Upper lobe of right lung (tissue), 1 donor: ENCODE measurements at places on chromosomes 5 and 9. TPM values are rescaled to one million over a fixed set of nuclear protein-coding genes. Genes with fewer than 3 reads are reported as not detected.

GRCh38 chr9:86242071-86242470, 17.4 kb downstream of the C9orf153 start:
- H3K27ac ChIP-seq = no peak overlapping the region
- no peaks in the 10 kb centered on the region for H3K4me1 ChIP-seq
- no peaks in the 10 kb centered on the region for H3K27me3 ChIP-seq
- no peak for DNase-seq

TRIP13 gene
- total RNA-seq = 0.81 TPM

- no peak overlapping the region for H3K27ac ChIP-seq
- H3K4me1 ChIP-seq = no peaks in the 10 kb centered on the region
- DNase-seq = no peak
- no peaks in the 10 kb centered on the region for H3K27me3 ChIP-seq
- peaks cover 2% of the 10 kb centered on the region for H3K36me3 ChIP-seq
Observed at GRCh38 chr9:129101279-129101678, 9.3 kb downstream of the CRAT start.

- H3K4me3 ChIP-seq = no peak overlapping the region
- no peaks in the 10 kb centered on the region for H3K27me3 ChIP-seq
- no peaks in the 10 kb centered on the region for H3K36me3 ChIP-seq
- no peak for DNase-seq
Observed at GRCh38 chr5:103621548-103621930, 59.0 kb upstream of the NUDT12 start.

CANX gene
- 630 TPM for total RNA-seq

DNA sequence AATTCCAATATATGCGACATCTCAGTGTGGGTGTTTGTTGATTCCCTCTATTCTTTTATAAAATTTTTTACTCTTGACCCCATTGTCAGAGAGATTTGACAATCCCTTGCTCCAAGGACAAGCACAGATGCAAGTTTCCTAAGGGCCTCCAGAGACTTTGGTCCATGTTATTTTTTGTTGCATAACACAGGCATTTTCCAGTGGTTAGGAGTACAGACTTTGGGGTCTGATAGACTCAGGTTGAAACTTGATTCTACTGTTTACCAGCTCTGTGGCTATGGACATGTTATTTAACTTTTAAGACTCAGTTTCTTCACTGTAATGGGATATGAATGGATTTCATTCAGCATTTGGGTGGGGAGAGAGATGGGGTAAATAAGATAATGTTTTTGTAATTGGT, 361.3 kb downstream of the ENC1 start:
- H3K4me1 ChIP-seq = no peaks in the 10 kb centered on the region
- DNase-seq = no peak
- no peaks in the 10 kb centered on the region for H3K36me3 ChIP-seq
- no peak overlapping the region for H3K27ac ChIP-seq
- H3K27me3 ChIP-seq = no peaks in the 10 kb centered on the region

- H3K27ac ChIP-seq = no peak overlapping the region
- H3K36me3 ChIP-seq = no peaks in the 10 kb centered on the region
- H3K27me3 ChIP-seq = no peaks in the 10 kb centered on the region
- DNase-seq = no peak
- H3K4me1 ChIP-seq = no peaks in the 10 kb centered on the region
Observed at GRCh38 chr5:5017827-5018577, 122.1 kb upstream of the ADAMTS16 start.

TLR4 gene
- total RNA-seq = 45.9 TPM

- H3K36me3 ChIP-seq = no peaks in the 10 kb centered on the region
- no peak overlapping the region for H3K27ac ChIP-seq
- no peak for DNase-seq
Observed at GRCh38 chr5:118551716-118552115, 436.6 kb downstream of the DTWD2 start.

DNA sequence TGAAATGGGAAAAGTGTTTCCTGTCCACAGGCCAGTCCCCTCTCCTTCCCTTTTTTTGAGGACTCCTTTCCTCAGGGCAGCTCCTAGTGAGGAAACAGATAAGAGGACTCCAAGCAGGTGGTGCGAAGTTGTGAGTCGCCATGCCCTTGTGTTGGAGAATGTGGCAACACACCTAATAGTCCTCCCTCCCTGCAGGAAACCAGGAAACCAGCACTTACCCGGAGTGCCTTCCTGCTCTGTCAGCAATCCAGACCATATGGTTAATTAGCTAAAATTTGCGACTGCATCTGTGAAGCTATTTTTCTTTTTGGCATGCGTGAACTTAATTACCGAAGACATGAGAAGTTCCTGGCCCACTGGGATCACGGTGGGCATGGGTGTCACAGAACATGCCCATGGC, 69.9 kb downstream of the TRIM32 start:
- no peaks in the 10 kb centered on the region for H3K36me3 ChIP-seq
- DNase-seq = no peak
- H3K27me3 ChIP-seq = no peaks in the 10 kb centered on the region

DNA sequence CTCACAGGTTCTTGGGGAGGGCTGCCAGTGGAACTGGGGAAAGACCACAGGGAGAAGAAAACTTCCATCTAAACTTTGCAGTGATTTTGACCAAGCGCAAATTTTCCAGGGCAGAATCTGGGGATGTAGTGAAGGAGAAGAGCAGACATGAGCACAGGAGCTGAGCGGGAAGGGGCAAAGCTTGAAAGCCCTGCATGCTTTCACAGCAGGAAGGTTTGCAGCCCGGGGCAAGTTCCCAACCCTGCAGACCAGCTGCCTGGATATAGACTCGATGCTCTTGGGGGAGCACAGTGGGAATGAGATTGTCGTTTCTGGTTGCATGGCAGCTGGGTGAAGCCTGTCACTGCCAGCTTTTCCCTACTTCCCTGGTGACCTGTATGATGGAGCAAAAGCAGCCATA, 276.8 kb upstream of the RORB start:
- no peaks in the 10 kb centered on the region for H3K4me1 ChIP-seq
- no peak overlapping the region for H3K4me3 ChIP-seq
- no peaks in the 10 kb centered on the region for H3K36me3 ChIP-seq

- no peak overlapping the region for H3K27ac ChIP-seq
- no peak overlapping the region for H3K4me3 ChIP-seq
- H3K36me3 ChIP-seq = no peaks in the 10 kb centered on the region
Observed at GRCh38 chr5:7000310-7000709, 287.1 kb downstream of the TENT4A start.

- no peaks in the 10 kb centered on the region for H3K4me1 ChIP-seq
- no peak for DNase-seq
- H3K27me3 ChIP-seq = no peaks in the 10 kb centered on the region
- no peak overlapping the region for H3K4me3 ChIP-seq
- no peak overlapping the region for H3K27ac ChIP-seq
Observed at GRCh38 chr5:38167562-38167996, 90.8 kb upstream of the EGFLAM start.

GRCh38 chr5:82050955-82051354, 79.1 kb downstream of the ATG10 start:
- no peaks in the 10 kb centered on the region for H3K4me1 ChIP-seq
- H3K4me3 ChIP-seq = no peak overlapping the region
- no peak overlapping the region for H3K27ac ChIP-seq
- H3K36me3 ChIP-seq = no peaks in the 10 kb centered on the region
- no peak for DNase-seq
- H3K27me3 ChIP-seq = no peaks in the 10 kb centered on the region

SPATA9 gene
- total RNA-seq = not detected

DNA sequence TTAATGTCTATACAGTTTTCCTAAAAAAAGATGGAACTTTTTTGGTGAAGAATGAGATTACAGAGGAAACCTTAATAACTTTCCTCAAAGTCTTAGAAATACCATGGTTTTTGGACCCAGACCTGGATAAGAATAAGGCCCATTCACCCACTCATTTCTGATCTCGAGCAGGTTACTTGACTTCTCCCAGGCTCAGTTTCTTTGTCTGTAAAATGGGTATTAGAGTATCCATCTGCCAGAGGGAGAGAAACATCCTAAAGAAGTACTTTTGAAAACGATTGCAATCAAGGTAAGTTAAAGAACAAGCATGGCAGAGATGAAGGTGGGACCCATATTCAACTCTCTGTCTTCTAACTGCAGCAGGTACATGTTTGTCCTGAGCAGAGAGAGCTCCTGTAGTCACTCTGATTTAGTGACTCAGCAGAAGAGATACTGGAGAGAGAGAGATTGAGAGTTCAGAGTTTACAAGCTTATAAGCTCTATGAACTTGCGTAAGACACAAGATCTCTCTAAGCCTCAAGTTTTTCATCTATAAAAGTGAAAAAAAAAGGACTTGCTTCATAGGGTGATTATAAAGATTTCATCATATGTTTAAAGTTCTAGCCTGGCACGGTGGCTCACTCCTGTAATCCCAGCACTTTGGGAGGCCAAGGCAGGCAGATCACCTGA, 379.4 kb upstream of the SGCD start:
- DNase-seq = no peak
- H3K27me3 ChIP-seq = no peaks in the 10 kb centered on the region
- H3K27ac ChIP-seq = no peak overlapping the region
- H3K36me3 ChIP-seq = no peaks in the 10 kb centered on the region

SFXN1 gene
- total RNA-seq = 19.9 TPM

FGF1 gene
- total RNA-seq = 1.8 TPM

GRCh38 chr5:7991125-7991821, 122.3 kb downstream of the MTRR start:
- no peaks in the 10 kb centered on the region for H3K36me3 ChIP-seq
- DNase-seq = no peak
- no peak overlapping the region for H3K4me3 ChIP-seq
- no peak overlapping the region for H3K27ac ChIP-seq
- no peaks in the 10 kb centered on the region for H3K27me3 ChIP-seq
- no peaks in the 10 kb centered on the region for H3K4me1 ChIP-seq

GRCh38 chr5:141326088-141326854, 4.0 kb upstream of the PCDHGA1 start:
- peak overlapping the region; percentile 43 for H3K4me3 ChIP-seq
- H3K27me3 ChIP-seq = peaks cover 3% of the 10 kb centered on the region
- DNase-seq = peak; percentile 73
- no peak overlapping the region for H3K27ac ChIP-seq
- no peaks in the 10 kb centered on the region for H3K4me1 ChIP-seq

- no peaks in the 10 kb centered on the region for H3K4me1 ChIP-seq
- H3K36me3 ChIP-seq = no peaks in the 10 kb centered on the region
- H3K27me3 ChIP-seq = no peaks in the 10 kb centered on the region
- no peak overlapping the region for H3K27ac ChIP-seq
Observed at GRCh38 chr5:108409786-108410185, 27.9 kb upstream of the FBXL17 start.

ZNF608 gene
- 32.1 TPM for total RNA-seq

DNA sequence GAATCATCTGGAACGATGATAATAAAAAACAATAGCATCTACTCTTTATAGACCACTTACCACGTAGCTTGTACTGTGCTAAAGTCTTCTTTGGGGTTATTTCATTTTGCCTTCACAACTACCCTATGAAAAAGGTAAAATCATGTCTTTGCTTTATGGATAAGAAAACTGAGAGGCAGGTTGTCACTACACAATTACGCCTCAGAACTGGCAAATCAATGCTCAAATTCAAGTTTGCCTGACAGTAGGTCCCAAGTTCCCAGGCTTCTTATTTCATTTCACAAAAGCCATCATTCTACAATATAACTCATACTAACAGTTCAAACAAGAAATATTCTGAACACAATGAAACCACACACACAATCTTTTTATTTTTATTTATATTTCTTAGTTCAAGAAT, 258.5 kb downstream of the GABRB2 start:
- no peak overlapping the region for H3K4me3 ChIP-seq
- no peaks in the 10 kb centered on the region for H3K4me1 ChIP-seq
- no peaks in the 10 kb centered on the region for H3K36me3 ChIP-seq
- H3K27me3 ChIP-seq = no peaks in the 10 kb centered on the region
- no peak overlapping the region for H3K27ac ChIP-seq
- no peak for DNase-seq

GRCh38 chr9:89481538-89481915, 16.4 kb downstream of the SEMA4D start:
- H3K36me3 ChIP-seq = no peaks in the 10 kb centered on the region
- peaks cover 8% of the 10 kb centered on the region for H3K4me1 ChIP-seq
- peak; percentile 34 for DNase-seq
- H3K27me3 ChIP-seq = no peaks in the 10 kb centered on the region

- H3K4me1 ChIP-seq = no peaks in the 10 kb centered on the region
- H3K4me3 ChIP-seq = no peak overlapping the region
- no peak for DNase-seq
- H3K36me3 ChIP-seq = no peaks in the 10 kb centered on the region
- no peaks in the 10 kb centered on the region for H3K27me3 ChIP-seq
- no peak overlapping the region for H3K27ac ChIP-seq
Observed at GRCh38 chr5:145198525-145199260, 636.4 kb downstream of the PRELID2 start.

DNA sequence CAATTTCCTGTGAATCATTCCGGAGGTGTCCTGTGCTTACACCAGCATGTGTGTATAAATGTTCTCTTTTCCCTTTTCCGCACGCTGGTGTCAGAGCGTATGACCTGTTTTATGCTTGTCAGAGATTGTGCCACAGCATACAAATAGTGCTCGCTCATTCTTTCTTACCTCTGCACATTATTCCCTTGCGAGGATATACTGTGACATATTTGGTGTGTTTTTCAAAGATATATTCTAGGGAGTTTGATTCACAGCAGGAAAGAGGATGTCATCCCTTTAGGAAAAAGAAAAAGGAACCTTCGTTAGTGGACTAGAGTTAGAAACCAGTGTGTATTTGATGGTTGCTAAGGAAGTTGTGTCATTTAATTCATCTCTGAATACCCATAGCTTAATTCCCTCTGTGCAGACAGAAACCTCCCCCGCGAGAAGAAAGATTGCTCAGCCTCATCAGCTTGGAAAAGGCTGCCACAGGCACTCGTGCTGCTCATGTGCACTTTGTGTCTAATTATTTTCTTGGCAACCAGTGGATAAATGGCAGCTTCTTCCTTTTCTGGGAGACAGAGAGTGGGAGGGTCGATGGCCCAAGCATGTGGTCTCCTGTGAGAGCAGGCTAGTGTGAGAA, 14.7 kb upstream of the CCIN start:
- DNase-seq = peak; percentile 76
- no peaks in the 10 kb centered on the region for H3K27me3 ChIP-seq
- H3K4me1 ChIP-seq = peaks cover 44% of the 10 kb centered on the region
- no peaks in the 10 kb centered on the region for H3K36me3 ChIP-seq

DNA sequence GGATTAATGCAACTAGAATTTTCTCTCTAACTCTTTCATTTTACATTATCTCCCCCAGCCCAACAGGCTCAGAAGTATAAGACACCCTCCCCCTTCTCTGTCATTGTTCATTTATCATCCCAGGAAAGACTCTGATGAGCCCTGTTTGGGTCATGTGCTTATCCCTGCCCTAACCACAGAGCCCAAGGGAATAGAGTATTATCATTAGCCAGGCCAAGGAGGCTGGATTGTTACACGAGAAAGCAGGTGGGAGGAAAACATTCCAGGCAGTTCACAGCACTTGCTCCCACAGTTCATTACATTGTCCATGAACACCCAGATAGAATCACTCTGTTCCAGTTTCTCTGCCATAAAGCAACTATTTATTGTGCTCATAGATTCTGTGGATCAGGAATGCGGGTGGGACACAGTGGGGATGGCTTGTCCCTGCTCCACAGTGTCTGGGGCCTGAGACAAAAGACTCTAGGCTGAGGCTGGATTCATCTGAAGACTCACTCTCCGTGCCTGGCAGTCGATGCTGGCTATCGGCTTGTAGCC, 59.5 kb upstream of the TMEM215 start:
- no peaks in the 10 kb centered on the region for H3K36me3 ChIP-seq
- H3K4me3 ChIP-seq = no peak overlapping the region
- no peaks in the 10 kb centered on the region for H3K27me3 ChIP-seq
- DNase-seq = no peak

PCDHA1 gene
- total RNA-seq = not detected

GRCh38 chr5:13957032-13957645, 12.7 kb upstream of the DNAH5 start:
- H3K27ac ChIP-seq = no peak overlapping the region
- no peak for DNase-seq
- H3K27me3 ChIP-seq = no peaks in the 10 kb centered on the region

GRCh38 chr5:108232805-108233204, 149.1 kb downstream of the FBXL17 start:
- H3K4me3 ChIP-seq = no peak overlapping the region
- H3K27me3 ChIP-seq = no peaks in the 10 kb centered on the region
- no peaks in the 10 kb centered on the region for H3K4me1 ChIP-seq
- H3K36me3 ChIP-seq = no peaks in the 10 kb centered on the region
- no peak overlapping the region for H3K27ac ChIP-seq

FNBP1 gene
- total RNA-seq = 50.0 TPM
